Activated naive CD4-positive, alpha-beta T cell treated with anti-CD3 and anti-CD28 coated beads, Interleukin-2, amount 50 U/mL, for 72 hours (primary cell): ENCODE measurements at places on chromosomes 13 and 19.

DNA sequence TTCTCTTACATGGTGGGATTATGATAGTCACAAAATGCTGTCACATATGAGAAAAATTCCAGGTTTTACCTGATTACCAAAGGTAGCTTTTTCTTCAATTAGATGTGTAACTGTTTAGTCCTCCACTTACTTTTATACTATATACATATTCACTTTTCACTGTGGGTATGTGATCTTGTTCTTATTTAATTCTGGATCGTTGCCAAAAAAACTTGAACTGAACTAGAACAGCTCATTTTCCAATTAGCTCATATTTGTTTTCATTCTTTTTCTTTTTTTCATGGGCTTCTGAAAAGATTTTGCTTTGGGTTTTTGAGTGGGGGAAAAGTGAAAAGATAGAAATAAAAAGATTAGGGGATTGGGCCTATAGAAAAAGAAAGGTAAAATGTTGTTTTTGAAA is 291.9 kb downstream of the NDFIP2 start:
- no peak for DNase-seq

DNA sequence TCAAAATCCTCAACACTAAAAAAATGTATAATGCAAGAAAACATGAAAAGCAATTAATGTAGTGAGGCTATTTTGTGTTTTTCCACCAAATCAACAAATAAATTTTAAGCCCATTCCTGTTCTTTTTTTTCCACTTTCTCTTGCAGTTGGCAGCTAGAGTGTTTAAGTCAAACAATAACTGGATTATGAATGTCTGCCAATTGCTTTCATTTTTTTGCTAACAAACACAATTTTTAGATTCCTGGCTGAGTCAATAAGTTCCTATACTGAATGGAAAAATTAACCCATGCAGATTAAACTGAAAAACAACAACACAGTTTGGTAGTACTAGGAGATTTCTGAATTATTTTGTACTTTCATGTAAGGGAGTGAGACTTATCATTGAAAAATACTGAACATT is 232.4 kb downstream of the SLITRK5 start:
- DNase-seq = no peak

GRCh38 chr13:111046590-111047141 is 68.4 kb upstream of the ARHGEF7 start:
- DNase-seq = no peak

- no peak for DNase-seq
Measured at GRCh38 chr13:89951341-89951740, 1396.1 kb upstream of the MIR17HG start.

DNA sequence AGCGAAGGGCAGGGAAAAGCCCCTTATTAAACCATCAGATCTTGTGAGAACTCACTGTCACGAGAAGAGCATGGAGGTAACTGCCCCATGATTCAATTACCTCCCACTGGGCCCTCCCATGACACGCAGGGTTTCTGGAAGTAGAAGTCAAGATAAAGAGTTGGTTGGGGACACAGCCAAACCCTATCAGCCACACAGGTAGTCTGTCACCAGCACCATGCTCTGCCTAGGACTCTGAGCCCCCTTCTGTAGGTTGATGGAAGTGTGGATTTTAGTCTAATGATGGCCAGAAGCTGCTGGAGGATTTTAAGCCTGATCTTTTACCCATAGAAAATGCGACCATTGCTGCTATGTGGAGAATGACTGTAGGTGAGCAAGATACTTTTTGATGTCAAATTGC is 60.8 kb downstream of the ARHGEF7 start:
- DNase-seq = no peak

- no peak for DNase-seq
Measured at GRCh38 chr13:28505543-28506135, 10.7 kb upstream of the FLT1 start.

DNA sequence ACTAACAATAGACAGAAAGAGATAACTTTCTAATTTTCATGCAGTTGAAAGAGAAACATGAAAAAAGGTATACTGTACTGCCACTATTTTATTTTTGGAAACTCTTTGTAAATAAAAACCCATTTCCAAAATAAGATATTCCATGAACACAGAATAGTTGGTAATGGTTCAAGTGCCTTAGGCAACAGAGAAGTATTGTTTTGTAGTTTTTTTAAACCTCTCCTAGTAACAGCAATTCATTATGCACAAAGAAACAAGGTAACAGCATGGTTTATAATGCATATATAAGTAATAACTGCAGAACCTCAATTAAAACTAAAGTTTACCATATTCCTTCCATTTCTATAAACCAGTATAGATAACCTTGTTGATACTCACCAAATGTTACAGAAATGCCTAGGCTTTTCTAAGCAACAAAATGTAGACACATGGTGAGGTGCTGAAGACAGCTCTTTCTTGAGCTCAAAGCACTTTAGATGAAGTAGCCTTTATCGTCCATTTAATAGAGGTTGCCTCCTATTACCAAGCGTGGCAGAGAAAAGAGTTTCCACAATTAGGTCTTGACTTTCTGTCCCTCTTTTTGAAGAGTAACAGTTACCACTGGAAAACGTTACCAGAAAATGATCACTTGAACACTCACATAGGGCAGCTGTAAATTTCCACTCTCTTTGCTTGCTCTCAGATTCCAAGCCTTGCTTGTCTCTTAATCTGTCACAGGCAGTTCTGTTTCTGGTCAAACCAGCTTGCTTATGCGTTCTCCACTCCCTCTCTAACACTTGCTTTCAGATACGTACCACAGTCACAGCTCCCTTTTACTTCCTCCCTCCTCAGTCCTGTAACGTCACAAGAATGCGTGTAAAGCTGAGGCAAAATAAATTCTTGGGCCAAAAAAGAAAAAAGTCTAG is 42.9 kb downstream of the CAB39L start:
- DNase-seq = no peak

DNA sequence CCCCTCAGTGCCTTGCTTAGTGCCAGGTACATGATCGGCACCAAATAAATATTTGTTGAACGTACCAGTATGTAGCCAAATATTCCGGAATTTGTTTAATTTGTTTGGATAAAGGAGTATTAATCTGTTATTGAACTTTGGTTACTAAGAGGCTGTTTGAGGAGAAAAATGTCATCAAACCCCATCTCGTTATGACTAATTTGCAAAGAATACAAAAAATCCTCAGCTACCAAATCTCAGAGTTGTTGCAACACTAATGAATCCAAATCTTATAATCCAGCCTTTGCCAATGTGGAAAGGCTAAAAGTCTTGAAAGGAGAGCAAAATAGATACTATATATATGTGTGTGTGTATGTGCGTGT is 79.5 kb downstream of the KLF5 start:
- DNase-seq = no peak
